ENCODE measurements at places on chromosomes 1 and 21.

DNA sequence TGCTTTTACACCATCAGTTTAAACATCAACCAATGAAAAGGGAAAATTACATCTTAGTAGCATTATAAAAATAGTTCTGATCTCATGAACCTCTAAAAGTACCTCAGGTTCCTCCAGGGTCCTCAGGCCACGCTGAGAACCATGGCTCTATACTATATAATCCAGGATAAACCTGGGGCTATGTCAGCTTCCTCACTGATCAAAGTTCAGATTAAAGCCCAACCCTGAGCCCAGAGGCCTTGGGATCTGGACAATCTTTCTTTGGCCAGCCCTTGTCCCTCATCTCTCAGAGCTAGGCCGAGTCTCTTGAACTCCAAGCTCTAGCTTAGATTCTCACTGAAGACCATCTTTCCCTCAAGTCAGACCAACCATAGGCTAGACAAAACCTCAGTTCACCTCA lies 168.3 kb downstream of the PLPP3 start:
- no peak for DNase-seq

- no peak for DNase-seq
Observed at GRCh38 chr1:10663678-10664035, 132.8 kb downstream of the CASZ1 start.

- DNase-seq, result no peak
Observed at GRCh38 chr1:198909973-198910372, 271.1 kb downstream of the PTPRC start.

GRCh38 chr1:74534241-74534640 lies 21.8 kb upstream of the LRRC53 start:
- no peak for DNase-seq

DNA sequence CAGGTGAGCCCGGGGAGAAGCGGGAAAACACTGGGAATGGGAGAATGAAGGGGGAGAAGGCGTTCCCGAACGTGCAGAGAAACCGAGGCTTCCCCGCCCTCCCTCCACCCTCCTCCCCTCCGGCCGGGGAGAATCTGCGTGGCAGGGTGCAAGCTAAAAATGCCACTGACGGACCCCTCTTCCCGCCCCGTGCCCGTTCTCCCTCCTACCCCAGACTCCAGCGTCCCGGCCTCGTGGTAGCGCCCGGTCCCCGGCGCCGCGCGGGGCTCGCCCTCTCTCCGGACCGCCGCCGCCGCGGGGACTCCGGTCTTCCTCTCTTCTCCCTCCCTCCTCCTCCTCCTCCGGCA lies 81.6 kb upstream of the AK4 start:
- DNase-seq, result no peak

Measured in stimulated activated naive CD4-positive, alpha-beta T cell (primary cell).